NCI-H2171 (cell line): ENCODE measurements at places on chromosomes 4 and X.

DNA sequence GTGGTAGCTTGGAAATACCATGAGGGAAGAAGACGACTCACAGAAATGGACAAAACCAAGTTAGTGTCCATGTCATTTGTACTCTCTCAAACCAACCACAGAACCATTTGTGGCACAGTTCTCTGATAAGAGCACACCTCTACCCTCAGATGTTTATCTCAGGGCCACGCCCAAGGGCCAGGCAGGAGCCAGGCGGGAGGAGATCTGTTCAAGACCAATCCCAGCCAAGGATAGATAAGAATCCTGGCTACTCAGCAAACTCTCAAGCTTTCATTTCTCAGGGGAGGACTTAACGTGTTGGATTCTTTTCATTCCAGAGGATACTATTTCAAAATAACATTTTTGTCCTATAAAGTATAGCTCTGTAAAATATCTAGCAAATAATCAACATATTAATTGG is 95.0 kb downstream of the NYX start:
- no peak for DNase-seq

DNA sequence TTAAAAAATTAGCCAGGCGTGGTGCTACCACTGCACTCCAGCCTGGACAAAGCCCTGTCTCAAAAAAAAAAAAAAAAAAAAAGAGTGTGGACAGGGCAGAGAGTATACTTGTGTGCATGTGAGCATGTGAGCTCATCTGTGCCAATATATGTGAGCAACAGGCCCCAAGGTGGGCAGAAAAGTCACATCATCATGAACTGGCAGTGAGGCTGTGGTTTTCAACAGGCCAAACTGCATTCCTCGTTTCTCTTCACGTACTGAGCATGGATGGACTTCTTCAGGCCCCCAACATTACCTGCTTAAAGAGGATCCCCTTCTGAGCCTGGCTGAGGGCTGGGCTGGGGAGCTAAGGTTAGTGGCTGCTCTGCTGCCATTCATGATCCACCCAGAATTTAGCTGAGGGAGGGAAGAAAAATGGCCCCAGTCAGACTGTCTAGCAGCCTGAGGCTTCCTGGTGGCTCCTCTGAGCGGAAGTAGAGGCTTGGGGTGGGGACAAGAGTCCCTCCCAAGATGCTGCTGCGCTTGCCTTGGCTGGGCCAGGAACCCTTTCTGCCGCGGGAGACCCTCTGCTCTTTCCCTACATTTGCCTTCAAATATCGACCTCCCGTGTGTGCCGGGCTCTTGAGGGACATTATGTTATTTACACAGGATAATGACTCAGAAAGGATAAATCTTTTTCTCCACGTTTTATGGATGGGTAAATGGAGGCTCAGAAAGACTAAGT is 55.0 kb downstream of the DIPK2B start:
- no peak for DNase-seq

- DNase-seq: no peak
Measured at GRCh38 chr4:151887031-151887815, 126.4 kb upstream of the GATB start.

DNA sequence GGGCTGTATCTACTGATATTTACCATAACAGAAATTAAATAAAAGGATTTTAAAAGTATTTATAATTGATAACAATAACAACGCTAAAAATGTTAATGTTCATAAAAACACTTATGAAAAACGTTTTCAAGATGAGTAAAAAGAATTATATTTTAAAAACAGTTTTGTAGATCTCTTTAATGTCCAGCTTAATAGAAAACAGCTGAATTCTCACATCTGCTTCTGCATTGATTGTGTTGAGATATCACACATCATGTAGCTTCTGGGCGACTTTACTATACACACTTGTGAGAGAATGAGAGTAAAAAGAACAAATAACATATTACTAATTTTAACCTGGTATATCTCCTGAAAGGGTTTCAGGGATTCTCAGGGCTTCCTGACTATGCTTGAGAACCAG is 83.6 kb downstream of the NCAPG start:
- DNase-seq: no peak

GRCh38 chr4:20423420-20423819 is 171.7 kb downstream of the SLIT2 start:
- no peak for DNase-seq

- no peak for DNase-seq
Measured at GRCh38 chr4:76920715-76921114, 22.8 kb upstream of the SOWAHB start.

GRCh38 chr4:140031061-140031460 is 122.9 kb downstream of the MAML3 start:
- DNase-seq: no peak
